ENCODE measurements at places on chromosomes 13 and 19. TPM values are rescaled to one million over a fixed set of nuclear protein-coding genes. Genes with fewer than 3 reads are reported as not detected.

IQCN gene
- total RNA-seq = 1.6 TPM

PDX1 gene
- total RNA-seq = not detected

IZUMO4 gene
- 2.9 TPM for total RNA-seq

APLP1 gene
- 17.3 TPM for total RNA-seq

ZNF296 gene
- 1.5 TPM for total RNA-seq

DACH1 gene
- total RNA-seq = 9.6 TPM

ADGRE1 gene
- not detected for total RNA-seq

ZNF568 gene
- 5.0 TPM for total RNA-seq

ATP4A gene
- not detected for total RNA-seq

SIGLEC5 gene
- total RNA-seq = not detected

ENOX1 gene
- total RNA-seq = 2.8 TPM

ZNF536 gene
- not detected for total RNA-seq

ZNF723 gene
- total RNA-seq = not detected

ZNF45 gene
- total RNA-seq = 22.8 TPM

ZNF225 gene
- total RNA-seq = 1.6 TPM

MLLT1 gene
- total RNA-seq = 44.3 TPM

ZNF577 gene
- total RNA-seq = 1.9 TPM

ZNF726 gene
- 2.2 TPM for total RNA-seq

FLT3 gene
- not detected for total RNA-seq

LGALS14 gene
- total RNA-seq = not detected

ZNF20 gene
- total RNA-seq = 2.5 TPM

CASP14 gene
- not detected for total RNA-seq

ZNF470 gene
- total RNA-seq = 4.6 TPM

AMER2 gene
- total RNA-seq = not detected

MAG gene
- 0.26 TPM for total RNA-seq

ANKRD24 gene
- not detected for total RNA-seq

Measured in epithelial cell of alveolus of lung (primary cell).